Fibroblast of skin of right quadriceps (primary cell): ENCODE measurements at places on chromosomes 7 and 10.
A peak's percentile ranks its signal among the peaks of the same experiment; 100 is the strongest.

- DNase-seq: no peak
Observed at GRCh38 chr7:71857338-71857737, 554.8 kb downstream of the CALN1 start.

GRCh38 chr7:45217358-45217757 is 59.8 kb downstream of the RAMP3 start:
- DNase-seq: peak; percentile 3

GRCh38 chr7:112470194-112470593 is 10.6 kb upstream of the LSMEM1 start:
- DNase-seq: no peak

- no peak for DNase-seq
Observed at GRCh38 chr10:71333129-71333887, 14.2 kb downstream of the SLC29A3 start.

DNA sequence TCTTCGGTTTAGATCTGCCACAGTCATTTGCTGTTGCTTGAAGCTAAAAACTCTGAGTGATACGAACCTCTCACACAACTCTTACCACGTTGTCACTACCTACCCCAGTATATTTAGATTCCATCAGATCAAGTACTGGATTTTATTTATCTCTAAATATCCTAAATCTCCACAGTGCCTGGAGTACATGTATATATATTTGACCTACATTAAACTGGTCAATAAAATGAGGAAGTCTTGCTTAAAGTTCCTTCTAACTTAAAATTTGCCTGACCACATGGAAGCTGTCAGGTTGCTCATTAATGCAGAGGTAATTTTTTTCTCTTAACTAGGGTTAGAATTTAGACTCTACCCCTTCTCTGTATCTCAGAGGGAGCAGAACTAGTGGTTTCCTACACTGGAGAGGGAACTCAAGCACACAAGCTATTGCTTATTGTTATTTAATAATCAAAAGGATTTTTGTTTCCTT is 3.1 kb upstream of the MACC1 start:
- no peak for DNase-seq

DNA sequence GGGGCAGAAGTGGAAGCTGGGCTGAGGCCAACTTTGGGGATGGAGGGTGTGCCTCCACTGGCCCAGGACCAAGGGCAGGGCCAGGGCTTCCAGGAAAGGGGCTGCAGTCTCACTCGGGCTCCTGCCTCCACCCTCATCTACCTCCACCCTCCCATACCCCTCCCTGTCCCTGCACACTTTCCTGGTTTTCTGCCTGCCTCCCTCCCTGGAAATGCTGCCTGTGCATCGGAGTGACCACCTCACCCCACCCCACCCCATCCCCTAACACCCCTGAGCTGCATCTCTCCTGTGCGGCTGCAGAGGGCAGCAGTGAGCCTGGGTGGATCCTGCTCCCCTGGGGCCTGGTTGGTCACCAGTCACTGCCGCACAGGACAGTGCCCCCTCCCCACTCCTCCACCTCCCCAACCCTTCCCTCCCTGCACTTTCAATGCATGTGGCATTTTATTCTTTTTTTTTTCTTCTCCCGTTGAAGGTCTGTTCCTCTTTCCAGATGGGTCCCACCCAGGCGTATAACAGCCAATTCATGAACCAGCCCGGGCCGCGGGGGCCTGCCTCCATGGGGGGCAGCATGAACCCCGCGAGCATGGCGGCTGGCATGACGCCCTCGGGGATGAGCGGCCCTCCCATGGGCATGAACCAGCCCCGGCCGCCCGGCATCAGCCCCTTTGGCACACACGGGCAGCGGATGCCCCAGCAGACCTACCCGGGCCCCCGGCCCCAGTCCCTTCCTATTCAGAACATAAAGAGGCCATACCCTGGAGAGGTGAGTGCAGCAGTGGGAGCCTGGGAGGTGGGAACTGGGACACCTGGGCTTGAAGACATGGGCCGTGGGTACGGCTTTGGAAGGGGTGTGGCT is 54.1 kb upstream of the PPIF start:
- DNase-seq: no peak

GRCh38 chr7:39421251-39421650 is 145.0 kb upstream of the YAE1 start:
- no peak for DNase-seq

GRCh38 chr7:103447073-103447960 is 1.3 kb upstream of the SLC26A5 start:
- peak; percentile 22 for DNase-seq
